ENCODE measurements at places on chromosomes 6 and 20.

DNA sequence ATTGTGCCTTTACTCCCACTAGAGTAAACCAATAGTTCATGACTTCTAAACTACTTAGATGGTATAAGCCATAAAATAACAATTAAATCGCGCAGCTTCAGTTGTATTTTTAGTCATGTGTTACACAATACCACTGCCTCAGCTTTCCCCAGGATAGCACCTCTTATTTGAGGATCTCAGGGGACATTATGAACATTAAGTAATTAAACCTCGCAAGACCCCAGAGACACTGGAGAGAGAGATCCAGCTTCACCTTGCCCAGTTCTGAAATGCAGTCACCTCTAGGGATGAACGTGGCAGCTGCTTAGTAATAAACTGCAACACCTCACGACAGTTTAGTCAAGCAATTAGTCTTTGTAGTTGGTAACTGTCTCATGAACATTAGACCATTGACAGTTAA is 87.1 kb downstream of the CFAP61 start:
- no peak for DNase-seq

GRCh38 chr6:131758920-131759319 is 48.1 kb upstream of the CTAGE9 start:
- no peak for DNase-seq

- peak; percentile 53 for DNase-seq
These were observed 592 bp upstream of the CDYL start for GRCh38 chr6:4775494-4776130.

DNA sequence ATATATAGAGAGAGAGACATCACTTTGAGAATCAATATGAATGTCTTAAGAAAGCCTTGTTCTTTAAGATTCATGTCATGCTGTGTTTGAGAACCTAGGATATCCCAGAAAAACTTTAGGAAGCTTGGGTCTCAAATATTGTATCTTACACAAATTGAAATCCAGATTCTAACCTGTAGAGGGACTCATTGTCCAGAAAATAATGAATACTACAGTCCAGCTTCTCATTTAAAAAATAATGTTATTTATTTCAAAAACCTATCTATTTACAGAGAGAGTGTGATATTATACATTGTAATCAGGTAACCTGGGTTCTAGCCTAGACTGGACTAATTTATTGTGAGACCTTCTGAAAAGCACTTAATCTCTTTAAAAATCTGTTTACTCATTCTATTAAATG is 4.2 kb downstream of the RFX6 start:
- DNase-seq: no peak

DNA sequence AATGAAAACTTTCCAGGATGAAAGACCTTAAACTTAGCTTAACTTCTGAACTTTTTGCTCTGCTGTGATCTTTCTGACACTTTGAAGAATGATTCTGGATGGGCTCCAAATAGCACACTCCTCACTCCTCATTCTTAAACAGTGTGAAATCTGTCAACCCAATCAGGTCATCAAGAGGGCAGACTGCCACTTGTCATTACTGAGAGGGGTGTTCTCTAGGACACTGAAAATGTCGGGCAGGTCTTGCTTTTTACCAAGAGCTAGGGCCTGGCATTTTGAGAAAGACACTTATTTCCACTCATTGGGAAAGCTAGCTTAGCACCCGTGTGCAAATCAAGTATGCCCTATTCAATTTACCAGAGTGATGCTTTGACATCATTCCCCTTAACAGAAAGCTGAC is 122.2 kb downstream of the MTFR2 start:
- DNase-seq: no peak

DNA sequence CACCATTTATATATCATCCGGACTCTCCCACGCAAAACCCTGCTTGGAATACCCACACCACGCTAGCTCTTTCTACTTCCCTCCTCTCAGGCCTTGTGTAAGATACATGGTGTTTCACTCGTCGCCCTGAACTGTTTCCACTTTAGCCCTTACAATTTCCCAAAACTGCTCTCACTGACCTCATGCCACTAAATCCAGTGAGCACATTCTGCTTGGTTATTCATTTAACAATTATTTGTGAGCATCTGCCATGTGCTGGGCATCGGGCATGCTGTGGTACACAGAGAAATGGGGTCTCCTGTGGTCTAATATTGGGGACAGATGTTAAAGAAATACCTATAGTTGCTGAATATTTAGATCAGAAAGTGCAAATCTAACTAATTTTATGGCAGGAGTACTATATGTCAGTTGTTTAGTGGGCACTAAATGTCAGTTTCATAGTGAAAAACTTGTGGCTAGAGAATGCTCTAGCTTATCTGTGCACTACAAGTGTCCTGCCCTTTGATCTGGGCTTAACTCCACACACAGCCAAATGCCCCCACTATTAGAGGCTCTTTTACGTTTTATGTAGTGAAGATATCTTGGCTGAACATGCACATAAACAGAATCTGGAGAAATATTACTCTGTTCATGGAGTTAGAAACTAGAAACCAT is 41.0 kb downstream of the PLEKHG1 start:
- DNase-seq: no peak

DNA sequence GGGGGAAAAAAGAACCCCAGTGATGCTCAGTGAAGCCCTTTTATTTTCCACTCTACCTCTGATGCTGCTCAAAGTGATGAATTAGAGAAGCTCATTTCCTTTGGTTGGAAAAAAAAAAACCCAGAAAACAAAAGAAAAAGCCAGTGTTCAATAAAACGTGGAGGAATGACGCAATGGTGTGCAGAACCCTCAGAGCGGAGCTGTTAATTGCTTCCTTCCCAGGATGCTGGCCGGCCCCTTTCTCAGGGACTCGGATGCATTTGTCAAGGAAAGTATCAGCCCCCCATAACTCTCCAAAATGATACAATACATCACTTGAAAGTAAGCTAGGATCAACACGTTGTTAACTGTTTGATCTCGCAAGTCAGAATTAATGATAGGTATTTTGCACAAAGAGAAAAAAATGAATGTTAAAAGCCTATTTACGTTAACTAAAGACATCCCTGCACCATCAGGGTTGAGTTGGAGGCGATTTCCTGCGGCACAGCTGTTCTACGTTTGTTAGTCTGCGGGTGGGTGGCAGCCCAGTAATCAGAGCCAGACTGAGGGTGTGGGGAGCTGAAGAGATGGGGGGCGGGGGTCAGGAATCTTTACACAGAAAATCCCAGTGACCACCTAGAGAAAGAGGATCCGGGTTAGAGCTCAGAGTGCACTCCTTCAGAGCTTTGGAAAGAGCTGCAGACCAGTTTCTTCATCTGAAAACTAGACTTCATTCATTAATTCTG is 132.4 kb downstream of the BMP7 start:
- DNase-seq: no peak

- DNase-seq: peak; percentile 31
These were observed 690 bp downstream of the NEU1 start for GRCh38 chr6:31861919-31862343.

- DNase-seq: no peak
These were observed 90.8 kb upstream of the AFDN start for GRCh38 chr6:167735951-167736288.

- no peak for DNase-seq
These were observed 17.6 kb downstream of the BPIFB4 start for GRCh38 chr20:33097001-33097400.

- no peak for DNase-seq
These were observed 384.5 kb upstream of the HSF2 start for GRCh38 chr6:122014961-122015360.

Data from C1 segment of cervical spinal cord (tissue), 14 donors.